ENCODE measurements at places on chromosomes 4 and X. TPM values are rescaled to one million over a fixed set of nuclear protein-coding genes. Genes with fewer than 3 reads are reported as not detected.

Gene AFM
- total RNA-seq = not detected

Gene PNCK
- 0.06 TPM for total RNA-seq

Gene ABLIM2
- total RNA-seq = 4.2 TPM

Gene TEC
- total RNA-seq = 0.37 TPM

Gene GABRG1
- not detected for total RNA-seq

Gene EXOC1L
- total RNA-seq = not detected

Gene CNKSR2
- total RNA-seq = 2.9 TPM

Gene WAS
- total RNA-seq = 0.12 TPM

Gene MAOB
- 0.13 TPM for total RNA-seq

Gene HPRT1
- total RNA-seq = 18.8 TPM

Gene BMP3
- total RNA-seq = under 0.01 TPM

Gene SHOX
- not detected for total RNA-seq

Gene POU4F2
- total RNA-seq = not detected

Gene GAGE12H
- total RNA-seq = not detected

Gene ACTRT1
- not detected for total RNA-seq

Gene RASGEF1B
- total RNA-seq = 10.9 TPM

Gene GLRA3
- total RNA-seq = 0.13 TPM

Gene SRPX
- 65.0 TPM for total RNA-seq

Gene CLDN34
- total RNA-seq = not detected

Gene TBC1D1
- total RNA-seq = 126 TPM

Gene CRMP1
- 0.06 TPM for total RNA-seq

Gene OTOP1
- total RNA-seq = not detected

Gene CT45A2
- not detected for total RNA-seq

Gene TRIM60
- not detected for total RNA-seq

Gene MAP3K15
- not detected for total RNA-seq

Gene BST1
- total RNA-seq = 15.4 TPM

Gene RASL11B
- total RNA-seq = not detected

Gene GIMD1
- not detected for total RNA-seq

Gene ALB
- total RNA-seq = not detected

Gene ATP1B4
- total RNA-seq = not detected

Gene IL2RG
- not detected for total RNA-seq

Gene QRFPR
- not detected for total RNA-seq

Gene IBSP
- total RNA-seq = not detected

Gene NCAPG
- total RNA-seq = 16.3 TPM

Gene MAGEB6
- not detected for total RNA-seq

Gene ODAPH
- not detected for total RNA-seq

Gene TMEM47
- 115 TPM for total RNA-seq

All from aortic smooth muscle cell (primary cell).